Activated CD8-positive, alpha-beta T cell treated with anti-CD3 and anti-CD28 coated beads, Interleukin-2, amount 10 ng/mL, durations not matched to agents 7 days and 5 days (primary cell): ENCODE measurements at places on chromosomes 2 and 18. TPM values are rescaled to one million over a fixed set of nuclear protein-coding genes. Genes with fewer than 3 reads are reported as not detected.

GRCh38 chr18:35410561-35410960 is 33.4 kb upstream of the ZNF396 start:
- no peak for DNase-seq

- DNase-seq: no peak
Observed at GRCh38 chr2:201572846-201573508, 70.3 kb downstream of the TMEM237 start.

DNA sequence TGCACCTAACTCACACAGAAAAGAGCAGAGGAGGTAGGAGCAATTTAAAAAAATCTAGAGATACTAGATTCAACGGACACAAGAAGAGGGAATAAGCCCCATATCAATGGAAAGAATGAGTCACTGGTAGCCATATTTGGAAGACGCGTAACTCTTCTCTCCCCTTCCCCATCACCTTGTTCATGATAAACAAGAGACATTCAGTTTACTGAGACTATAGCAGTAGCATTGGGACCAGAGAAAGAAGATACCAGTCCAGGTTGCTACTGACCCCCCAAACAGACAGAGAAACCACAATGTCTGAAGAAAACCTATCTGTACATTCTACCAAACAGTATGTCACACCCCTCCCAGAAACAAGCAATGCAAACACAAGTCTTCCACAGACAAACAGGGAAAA is 81.1 kb downstream of the SLC66A3 start:
- DNase-seq: no peak

DNA sequence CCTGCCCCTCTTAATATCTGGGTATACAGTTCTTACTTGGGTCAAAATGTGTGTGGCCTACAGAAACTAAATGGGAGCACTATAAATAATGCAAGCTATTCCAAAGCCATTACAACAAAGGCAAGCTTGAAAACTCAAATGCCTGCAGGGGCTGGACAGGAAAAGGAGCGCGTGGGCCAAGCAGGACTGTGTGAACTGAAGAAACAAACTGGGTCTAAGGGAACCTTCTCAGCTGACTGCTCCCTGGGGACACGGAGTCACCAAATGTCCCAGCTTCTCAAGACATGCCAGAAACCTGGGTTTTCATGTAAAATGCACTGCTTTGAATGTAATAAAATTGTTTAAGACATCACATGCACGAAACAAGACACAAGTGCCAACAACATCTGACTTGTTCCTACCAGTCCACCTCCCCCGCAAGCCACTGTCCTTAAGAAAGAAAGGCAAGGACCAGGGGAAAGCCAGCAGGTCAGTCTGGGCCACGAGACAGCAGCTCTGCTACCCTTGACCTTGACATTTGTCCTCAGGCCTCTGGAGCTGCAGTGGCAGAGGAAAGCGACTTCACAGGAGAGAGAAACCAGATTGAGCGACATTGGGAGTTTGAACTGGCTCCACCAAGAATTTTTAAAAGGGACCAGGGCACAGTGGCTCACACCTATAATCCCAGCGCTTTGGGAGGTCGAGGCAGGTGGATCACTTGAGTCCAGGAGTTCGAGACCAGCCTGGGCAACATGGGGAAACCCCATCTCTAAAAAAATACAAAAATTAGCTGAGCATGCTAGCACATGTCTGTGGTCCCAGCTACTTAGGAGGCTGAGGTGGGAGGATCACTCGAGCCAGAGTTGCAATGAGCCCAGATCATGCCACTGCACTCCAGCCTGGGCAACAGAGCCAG is 89.7 kb upstream of the SH3BP4 start:
- DNase-seq: no peak

- no peak for DNase-seq
Observed at GRCh38 chr2:108351889-108352288, 25.9 kb upstream of the SULT1C4 start.

- DNase-seq: no peak
Observed at GRCh38 chr2:94997981-94998930, 27.3 kb upstream of the MAL start.

DNA sequence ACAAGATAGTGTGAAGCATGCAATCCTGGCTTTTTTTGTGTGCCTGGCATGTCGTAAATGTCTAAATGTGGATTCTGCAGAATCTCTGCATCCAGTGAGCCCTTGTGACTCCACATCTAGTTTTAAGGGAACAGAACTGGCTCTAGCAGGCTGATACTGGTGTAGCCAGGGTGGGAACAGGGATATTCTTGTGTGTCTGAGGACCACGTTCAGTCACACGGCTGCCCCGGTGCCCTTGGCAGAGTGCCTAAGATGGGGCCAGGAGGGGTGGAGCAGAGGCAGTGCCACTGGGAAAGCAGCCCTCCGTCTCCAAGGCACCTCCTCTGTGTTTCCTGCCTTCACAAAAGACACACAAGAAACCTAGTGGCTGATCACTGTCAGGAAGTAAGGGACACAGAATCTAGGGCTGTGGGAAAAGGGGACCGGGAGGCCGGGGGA is 91.5 kb upstream of the PARD3B start:
- no peak for DNase-seq

DNA sequence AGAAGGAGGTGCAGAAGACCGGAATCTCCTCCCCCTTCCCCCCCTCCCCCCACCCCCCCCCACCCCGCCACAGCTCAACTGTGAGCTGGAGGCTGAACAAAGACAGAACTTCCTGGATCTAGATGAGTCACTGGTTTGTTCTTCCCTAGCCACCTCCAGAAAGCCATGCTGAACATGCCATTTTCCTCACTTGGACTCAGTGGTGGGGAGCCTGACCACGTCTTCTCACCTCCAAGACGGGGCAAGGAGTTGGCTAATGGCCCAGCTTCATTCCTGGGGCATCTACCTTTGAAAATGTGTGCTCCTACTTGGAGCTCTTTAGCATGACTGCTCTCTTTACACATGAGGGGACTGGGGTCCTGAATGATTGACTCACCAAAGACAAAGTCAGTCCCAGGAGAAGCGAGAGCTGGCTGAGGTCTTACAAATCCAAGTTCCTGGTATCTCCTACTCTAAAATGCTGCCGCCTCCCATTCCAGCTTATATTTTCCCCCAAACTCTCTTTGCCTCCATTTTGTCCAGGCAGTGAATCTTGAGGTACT is 22.6 kb upstream of the FZD5 start:
- no peak for DNase-seq

DNA sequence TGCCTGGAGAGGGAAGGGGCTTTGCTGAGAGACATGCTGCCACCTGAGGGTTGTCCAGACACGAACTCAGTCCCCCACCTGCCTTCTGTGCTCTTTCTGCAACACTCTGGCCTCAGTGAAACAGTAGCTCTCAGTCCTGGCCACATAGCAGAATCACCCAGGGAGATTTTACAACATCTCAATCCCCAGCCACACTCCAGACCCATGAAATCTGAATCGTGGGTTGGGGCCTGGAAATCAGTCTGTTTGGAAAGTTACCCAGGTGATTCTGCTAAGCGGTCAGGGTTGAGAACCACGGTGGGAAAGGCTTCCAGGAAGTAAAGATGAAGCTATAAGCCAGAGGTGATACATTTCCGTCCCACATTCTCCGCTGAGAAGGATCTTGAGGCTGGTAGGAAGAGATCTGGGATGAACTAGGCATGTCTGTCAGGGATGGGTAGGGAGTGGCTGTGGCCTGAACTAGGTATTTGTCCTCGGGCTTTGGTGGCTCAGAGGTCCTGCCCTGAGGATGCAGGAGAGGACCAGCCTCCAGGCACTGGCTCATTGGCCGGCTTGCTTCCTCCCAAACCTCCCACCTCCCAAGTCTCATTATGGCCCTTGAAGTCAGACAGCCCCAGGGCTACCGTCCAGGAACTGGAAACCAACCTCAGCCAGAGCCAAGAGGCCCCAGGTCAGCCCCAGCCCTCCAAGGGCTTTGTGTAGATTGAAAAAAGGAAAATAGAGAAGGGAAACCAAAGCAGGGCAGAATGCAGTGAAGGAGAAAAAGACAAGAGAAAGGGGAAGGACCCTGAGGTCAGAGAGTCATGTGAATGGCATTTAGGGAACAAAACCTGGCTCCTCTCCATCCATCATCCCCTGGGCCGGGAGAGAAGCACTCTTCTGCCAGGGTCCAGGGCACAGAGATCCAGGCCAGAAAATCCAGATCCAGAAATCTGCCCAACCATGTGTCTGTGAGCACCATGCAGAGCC is 119.6 kb downstream of the ZFP36L2 start:
- DNase-seq: no peak

- no peak for DNase-seq
Observed at GRCh38 chr2:200337621-200338020, 31.1 kb downstream of the SPATS2L start.

GRCh38 chr2:42921147-42921520 is 128.8 kb upstream of the HAAO start:
- DNase-seq: no peak

GRCh38 chr2:79903222-79904000 is 390.6 kb downstream of the CTNNA2 start:
- DNase-seq: no peak

IL36A gene
- total RNA-seq: 0.29 TPM

SERPINB13 gene
- not detected for total RNA-seq

AAK1 gene
- 105 TPM for total RNA-seq

DYSF gene
- total RNA-seq: 4.7 TPM

ZNF396 gene
- 0.60 TPM for total RNA-seq

KYNU gene
- total RNA-seq: not detected
